ENCODE measurements at places on chromosomes 16 and 17. TPM values are rescaled to one million over a fixed set of nuclear protein-coding genes. Genes with fewer than 3 reads are reported as not detected.

Gene SMURF2
- total RNA-seq, result 18.8 TPM

Gene KRT9
- not detected for total RNA-seq

Gene KRT15
- total RNA-seq, result 86.8 TPM

Gene MRM1
- 43.5 TPM for total RNA-seq

- H3K4me3 ChIP-seq, result no peak overlapping the region
- no peaks in the 10 kb centered on the region for H3K27me3 ChIP-seq
- no peak overlapping the region for H3K27ac ChIP-seq
- DNase-seq, result no peak
- no peaks in the 10 kb centered on the region for H3K4me1 ChIP-seq
- H3K36me3 ChIP-seq, result no peaks in the 10 kb centered on the region
Observed at GRCh38 chr16:11372829-11373306, 27.6 kb downstream of the RMI2 start.

GRCh38 chr16:22948603-22949368 lies 134.8 kb downstream of the HS3ST2 start:
- no peak overlapping the region for H3K4me3 ChIP-seq
- H3K27me3 ChIP-seq, result peaks cover 60% of the 10 kb centered on the region
- no peak overlapping the region for H3K27ac ChIP-seq
- H3K4me1 ChIP-seq, result no peaks in the 10 kb centered on the region
- H3K36me3 ChIP-seq, result no peaks in the 10 kb centered on the region

DNA sequence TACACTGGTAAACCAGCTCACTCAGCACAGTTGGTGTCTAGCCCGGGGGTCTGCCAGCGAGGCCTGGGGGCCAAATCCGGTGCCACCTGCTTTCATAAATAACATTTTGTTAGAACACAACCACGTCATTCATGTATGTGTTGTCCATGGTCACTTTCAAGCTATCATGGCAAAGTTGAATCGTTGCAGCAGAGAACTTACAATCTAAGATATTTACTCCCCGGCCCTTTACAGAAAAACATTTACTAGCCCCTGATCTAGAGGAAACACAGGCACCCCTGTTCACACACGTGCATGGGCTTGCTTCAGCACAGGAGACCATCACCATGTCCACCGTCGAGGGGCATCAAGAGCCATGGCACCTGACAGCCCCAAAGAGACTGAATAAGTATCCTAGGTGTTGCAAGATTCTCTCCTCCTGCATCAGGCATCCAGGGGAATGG lies 111.4 kb upstream of the DNAH9 start:
- H3K4me3 ChIP-seq, result no peak overlapping the region
- peaks cover 7% of the 10 kb centered on the region for H3K27me3 ChIP-seq
- H3K36me3 ChIP-seq, result no peaks in the 10 kb centered on the region
- no peak for DNase-seq

GRCh38 chr17:56641373-56641772 lies 47.9 kb downstream of the NOG start:
- DNase-seq, result no peak
- no peaks in the 10 kb centered on the region for H3K4me1 ChIP-seq
- H3K27me3 ChIP-seq, result peaks cover 97% of the 10 kb centered on the region
- H3K36me3 ChIP-seq, result no peaks in the 10 kb centered on the region

DNA sequence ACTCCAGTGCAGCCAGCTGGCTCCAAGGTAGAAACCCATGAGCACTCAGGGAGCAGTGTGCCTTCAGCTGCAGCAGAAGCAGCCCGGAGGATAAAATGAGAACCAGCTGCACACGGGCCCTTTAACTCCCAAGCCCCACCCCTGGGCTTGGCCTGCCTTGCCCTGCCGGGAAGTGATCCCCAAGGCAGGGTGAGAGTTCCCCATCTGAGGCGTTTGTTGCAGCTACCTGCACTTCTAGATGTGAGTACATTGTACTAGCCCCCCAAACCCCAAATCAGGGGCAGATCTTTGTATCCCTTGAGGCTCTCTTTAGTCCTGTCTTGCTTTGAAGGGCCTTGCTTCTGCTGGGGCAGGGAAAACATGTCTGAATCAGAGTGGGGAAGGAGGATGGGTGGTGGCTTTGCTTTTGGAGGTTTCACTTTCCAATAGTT lies at the start of gene MVP:
Gene MVP, plus strand, starts transcription at position 192 of the 431 bp plus-strand sequence. CDS start 10,088 bp downstream, outside the sequence.
- H3K27ac ChIP-seq, result peak within 1 kb of the TSS; percentile 95
- H3K4me3 ChIP-seq, result peak within 1 kb of the TSS; percentile 92
- DNase-seq, result peak; percentile 69
- peaks cover 88% of the 10 kb centered on the region for H3K36me3 ChIP-seq
- peaks cover 2% of the 10 kb centered on the region for H3K27me3 ChIP-seq

GRCh38 chr17:40448639-40449261 lies 5.5 kb downstream of the IGFBP4 start:
- H3K4me3 ChIP-seq, result peak overlapping the region; percentile 11
- peaks cover 31% of the 10 kb centered on the region for H3K27me3 ChIP-seq
- H3K4me1 ChIP-seq, result peaks cover 58% of the 10 kb centered on the region

- H3K27me3 ChIP-seq, result peaks cover 6% of the 10 kb centered on the region
- H3K27ac ChIP-seq, result no peak overlapping the region
- H3K36me3 ChIP-seq, result peaks cover 14% of the 10 kb centered on the region
- H3K4me3 ChIP-seq, result no peak overlapping the region
Observed at GRCh38 chr17:47844227-47844626, 3.2 kb upstream of the SCRN2 start.

DNA sequence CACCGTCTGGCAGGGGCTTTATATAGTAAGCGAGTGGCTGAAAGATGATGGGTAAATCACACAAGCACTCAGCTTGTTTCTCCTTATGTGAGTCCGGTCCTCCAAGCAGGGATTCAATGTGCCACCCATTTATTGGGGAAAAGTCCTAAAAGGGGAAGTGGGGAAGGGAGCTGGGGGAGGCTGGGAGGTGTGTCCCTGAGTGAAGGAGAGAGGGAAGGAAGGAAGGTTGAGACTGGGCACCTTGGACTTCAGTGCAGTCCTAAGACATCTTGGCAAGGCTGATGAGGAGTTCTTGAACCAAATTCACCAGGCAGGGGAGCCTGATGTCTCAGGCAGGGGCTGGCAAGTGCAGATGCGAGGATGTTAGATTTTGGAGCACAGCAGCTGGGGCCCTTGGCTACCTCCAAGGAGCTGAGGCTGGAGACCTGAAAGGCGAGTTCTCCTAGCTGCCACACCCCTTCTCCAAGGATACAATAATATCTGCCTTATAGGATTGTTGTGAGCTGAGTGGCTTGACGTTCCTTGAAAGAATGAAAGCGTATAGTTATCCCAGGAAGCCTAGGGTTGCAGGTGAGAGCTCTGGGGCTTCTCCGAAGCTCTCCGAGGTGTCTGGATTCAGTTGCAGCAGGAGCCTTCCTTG lies 23.0 kb upstream of the CYLD start:
- no peaks in the 10 kb centered on the region for H3K27me3 ChIP-seq
- peaks cover 48% of the 10 kb centered on the region for H3K4me1 ChIP-seq
- peak overlapping the region; percentile 39 for H3K4me3 ChIP-seq
- H3K27ac ChIP-seq, result peak overlapping the region; percentile 57
- H3K36me3 ChIP-seq, result peaks cover 5% of the 10 kb centered on the region

- peaks cover 2% of the 10 kb centered on the region for H3K27me3 ChIP-seq
- no peaks in the 10 kb centered on the region for H3K4me1 ChIP-seq
- no peak for DNase-seq
- H3K4me3 ChIP-seq, result no peak overlapping the region
- no peaks in the 10 kb centered on the region for H3K36me3 ChIP-seq
Observed at GRCh38 chr16:51289336-51289735, 138.3 kb upstream of the SALL1 start.

DNA sequence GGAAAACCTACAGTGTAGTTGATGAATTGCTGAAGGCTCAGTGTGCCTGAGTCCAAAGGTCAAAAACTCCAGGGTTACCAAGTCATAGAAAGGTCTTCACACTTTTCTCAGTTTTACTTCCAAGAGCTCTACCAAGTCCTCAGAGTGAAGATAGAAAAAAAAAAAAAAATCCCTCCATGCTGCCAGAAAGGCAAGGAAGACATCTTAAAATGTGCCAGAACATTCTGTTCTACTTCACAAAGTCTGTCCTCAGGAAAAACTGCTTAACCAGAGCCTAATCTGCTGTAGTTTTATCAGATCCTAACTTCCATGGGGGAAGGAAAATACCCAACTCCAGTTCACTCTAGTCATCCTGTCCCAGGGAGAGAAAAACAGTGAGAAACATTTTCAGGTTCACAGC lies 175.6 kb upstream of the CDH11 start:
- H3K4me1 ChIP-seq, result no peaks in the 10 kb centered on the region
- no peak overlapping the region for H3K4me3 ChIP-seq
- H3K36me3 ChIP-seq, result no peaks in the 10 kb centered on the region
- H3K27me3 ChIP-seq, result no peaks in the 10 kb centered on the region
- no peak for DNase-seq

DNA sequence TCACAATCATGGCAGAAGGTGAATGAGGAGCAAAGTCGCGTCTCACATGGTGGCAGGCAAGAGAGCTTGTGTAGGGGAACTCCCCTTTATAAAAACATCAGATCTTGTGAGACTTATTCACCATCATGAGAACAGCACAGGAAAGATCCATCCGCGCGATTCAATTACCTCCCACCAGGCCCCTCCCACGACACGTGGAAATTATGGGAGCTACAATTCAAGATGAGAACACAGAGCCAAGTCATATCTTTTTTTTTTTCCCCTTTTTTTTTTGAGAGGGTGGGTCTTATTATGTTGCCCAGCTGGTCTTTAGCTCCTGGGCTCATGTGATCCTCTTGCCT lies 60.0 kb downstream of the RPTOR start:
- no peak for DNase-seq
- no peaks in the 10 kb centered on the region for H3K36me3 ChIP-seq
- no peak overlapping the region for H3K4me3 ChIP-seq
- H3K4me1 ChIP-seq, result peaks cover 46% of the 10 kb centered on the region
- H3K27ac ChIP-seq, result no peak overlapping the region

DNA sequence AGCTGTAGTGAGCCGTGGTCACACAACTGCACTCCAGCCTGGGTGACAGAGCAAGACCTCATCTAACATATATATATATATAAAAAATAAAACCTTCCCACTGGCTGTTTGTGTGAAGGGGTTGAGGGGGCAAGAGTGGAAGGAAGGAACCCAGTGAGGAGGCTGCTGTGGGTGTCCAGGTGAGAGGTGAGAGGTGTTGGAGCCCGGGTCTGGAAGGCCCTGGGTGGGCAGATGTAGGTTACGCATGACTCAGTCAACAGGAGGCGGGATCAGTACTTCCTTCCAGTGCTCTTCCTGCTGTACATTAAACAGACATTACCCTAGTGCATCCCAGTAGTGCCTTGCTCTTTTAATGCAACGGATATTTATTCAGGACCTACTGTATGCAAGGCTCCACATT lies 47.0 kb upstream of the ZNF423 start:
- no peaks in the 10 kb centered on the region for H3K36me3 ChIP-seq
- no peak overlapping the region for H3K27ac ChIP-seq
- no peak for DNase-seq
- H3K27me3 ChIP-seq, result peaks cover 27% of the 10 kb centered on the region
- no peak overlapping the region for H3K4me3 ChIP-seq

GRCh38 chr16:192686-193085 lies 12.4 kb downstream of the HBQ1 start:
- no peaks in the 10 kb centered on the region for H3K4me1 ChIP-seq
- no peak overlapping the region for H3K4me3 ChIP-seq
- H3K27me3 ChIP-seq, result no peaks in the 10 kb centered on the region
- H3K36me3 ChIP-seq, result peaks cover 96% of the 10 kb centered on the region
- DNase-seq, result no peak

GRCh38 chr16:87864331-87864989 lies 4.8 kb downstream of the SLC7A5 start:
- peak overlapping the region; percentile 80 for H3K4me3 ChIP-seq
- H3K4me1 ChIP-seq, result peaks cover 42% of the 10 kb centered on the region
- H3K27me3 ChIP-seq, result no peaks in the 10 kb centered on the region
- DNase-seq, result no peak
- peak overlapping the region; percentile 91 for H3K27ac ChIP-seq

- H3K36me3 ChIP-seq, result peaks cover 4% of the 10 kb centered on the region
- no peaks in the 10 kb centered on the region for H3K27me3 ChIP-seq
- no peak for DNase-seq
- peak overlapping the region; percentile 33 for H3K4me3 ChIP-seq
- H3K27ac ChIP-seq, result no peak overlapping the region
Observed at GRCh38 chr17:67390006-67390645, 13.0 kb downstream of the PITPNC1 start.

DNA sequence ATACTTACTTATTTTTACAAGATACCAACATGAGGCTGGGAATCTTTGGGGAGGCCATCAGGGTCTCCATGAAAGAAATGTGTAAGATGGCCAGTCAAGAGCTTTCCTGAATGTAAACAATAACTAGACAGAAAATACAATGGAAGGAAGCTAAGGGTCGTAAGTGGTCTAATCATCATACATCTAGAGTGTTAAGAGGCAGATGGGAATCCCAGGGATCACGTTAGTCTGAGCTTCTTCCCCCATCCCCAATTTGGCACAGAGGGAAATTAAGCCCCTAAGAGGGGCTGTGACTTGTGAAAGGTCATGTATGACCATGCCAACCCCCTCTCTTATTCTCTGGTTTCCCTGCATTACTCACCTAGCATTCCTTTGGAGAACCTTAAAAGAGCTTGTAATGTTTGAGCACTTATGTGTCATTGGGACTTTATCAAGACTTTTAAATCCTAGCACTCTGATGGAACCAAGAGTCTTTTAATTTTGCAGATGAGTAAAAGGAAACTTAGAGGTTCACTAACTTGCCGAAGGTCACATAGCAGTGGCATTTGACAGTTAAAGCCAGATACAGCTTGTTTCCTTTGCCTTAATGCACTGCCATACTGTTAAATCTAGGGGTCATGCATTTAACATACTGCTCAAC lies 46.1 kb downstream of the DCUN1D3 start:
- DNase-seq, result no peak
- peaks cover 16% of the 10 kb centered on the region for H3K4me1 ChIP-seq
- H3K27ac ChIP-seq, result no peak overlapping the region

GRCh38 chr17:81631482-81631881 lies 5.4 kb downstream of the NPLOC4 start:
- H3K4me1 ChIP-seq, result no peaks in the 10 kb centered on the region
- no peak overlapping the region for H3K27ac ChIP-seq
- DNase-seq, result no peak
- no peak overlapping the region for H3K4me3 ChIP-seq
- peaks cover 64% of the 10 kb centered on the region for H3K36me3 ChIP-seq

GRCh38 chr17:67150826-67151225 lies 94.2 kb downstream of the HELZ start:
- H3K27ac ChIP-seq, result no peak overlapping the region
- no peak for DNase-seq
- H3K36me3 ChIP-seq, result peaks cover 17% of the 10 kb centered on the region
- H3K4me3 ChIP-seq, result no peak overlapping the region
- H3K27me3 ChIP-seq, result no peaks in the 10 kb centered on the region

- no peaks in the 10 kb centered on the region for H3K36me3 ChIP-seq
Observed at GRCh38 chr16:31529937-31530312, 2.2 kb downstream of the AHSP start.

DNA sequence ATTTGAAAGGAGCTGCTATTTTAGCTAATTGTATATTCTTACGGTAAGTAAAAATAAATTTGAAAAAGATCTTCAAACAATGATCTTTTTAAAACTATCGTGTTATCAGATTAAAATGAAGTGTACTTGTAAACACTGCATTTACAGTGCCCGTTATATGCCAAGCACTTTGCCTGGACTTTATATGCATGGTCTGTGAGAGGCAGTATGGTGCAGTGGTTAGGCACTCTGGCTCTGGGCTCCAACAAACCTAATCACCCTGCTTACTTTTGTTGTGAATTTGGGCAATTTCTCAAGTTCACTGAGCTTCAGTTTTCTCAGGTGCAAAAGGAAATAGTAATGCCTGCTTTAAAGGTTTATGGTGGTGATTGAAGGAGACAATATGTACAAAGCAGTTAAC lies 1.4 kb downstream of the PMP22 start:
- no peaks in the 10 kb centered on the region for H3K36me3 ChIP-seq
- peaks cover 64% of the 10 kb centered on the region for H3K27me3 ChIP-seq
- no peak overlapping the region for H3K27ac ChIP-seq
- peaks cover 18% of the 10 kb centered on the region for H3K4me1 ChIP-seq

GRCh38 chr16:47574091-47575054 lies 113.2 kb downstream of the PHKB start:
- no peak overlapping the region for H3K27ac ChIP-seq
- no peak overlapping the region for H3K4me3 ChIP-seq
- peaks cover 21% of the 10 kb centered on the region for H3K4me1 ChIP-seq
